Stimulated activated naive CD4-positive, alpha-beta T cell treated with Interleukin-2 at 50 U/mL for 16 hours (primary cell): ENCODE measurements at places on chromosomes 3 and 15.

DNA sequence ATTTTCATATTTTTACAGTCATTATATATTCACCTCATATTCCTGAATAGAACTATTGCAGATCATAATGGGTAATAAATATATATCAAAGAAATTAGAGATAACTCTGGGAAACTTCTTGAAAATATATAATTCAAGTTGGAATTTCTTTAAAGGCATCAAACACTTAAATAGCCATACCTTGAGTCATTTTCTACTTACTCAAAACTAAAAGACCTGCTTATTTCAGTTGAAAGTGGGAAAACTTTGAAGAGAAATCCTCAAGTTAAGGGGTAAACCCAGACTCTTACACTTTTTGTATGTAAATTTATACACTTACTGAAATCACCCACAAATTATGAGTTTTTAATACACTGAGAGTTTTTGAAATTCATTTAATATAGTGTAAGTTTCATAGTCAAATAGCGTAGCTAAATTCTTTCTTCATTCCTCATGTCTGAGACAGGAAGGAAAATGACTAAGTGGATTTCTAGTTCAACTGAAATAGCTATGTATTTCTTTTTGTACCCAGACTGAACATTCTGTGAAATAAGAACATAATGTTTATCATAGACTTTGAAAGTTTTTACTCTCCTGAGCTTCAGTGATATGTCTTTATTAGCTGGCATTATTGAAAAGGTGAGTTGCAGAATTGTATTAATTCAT lies 4.6 kb upstream of the ALCAM start:
- no peak for DNase-seq

DNA sequence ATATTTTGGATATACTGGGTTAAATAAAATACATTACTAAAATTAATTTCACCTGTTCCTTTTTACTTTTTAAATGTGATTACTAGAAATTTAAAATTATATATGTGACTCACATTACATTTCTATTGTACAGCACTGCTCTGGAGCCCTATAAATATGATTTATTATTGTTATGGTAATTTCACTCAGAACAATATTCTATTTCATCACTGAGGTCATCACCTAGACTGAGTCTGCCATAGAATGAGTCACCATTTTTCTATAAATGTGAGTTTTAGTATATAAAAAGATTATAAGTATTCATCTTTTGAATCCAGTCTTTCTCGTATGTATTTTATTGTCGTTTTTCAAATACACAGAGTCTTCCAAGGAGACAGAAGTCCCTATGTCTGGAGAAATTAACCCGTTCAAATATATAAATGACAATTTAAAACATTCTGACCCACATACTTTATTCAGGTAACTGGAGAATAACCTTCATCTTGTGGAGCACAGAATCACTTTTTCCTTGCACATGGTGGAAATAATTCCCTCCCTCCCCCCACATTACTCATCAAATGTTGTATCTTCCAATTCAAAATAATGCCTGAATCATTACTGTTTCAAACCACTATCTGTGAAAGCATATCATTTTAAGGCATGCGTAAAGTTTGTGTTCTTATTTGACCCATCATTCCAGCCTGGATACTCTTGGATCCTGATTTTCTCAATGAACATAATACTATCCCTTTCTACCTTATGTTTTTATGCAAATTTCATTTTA lies 30.0 kb downstream of the CHST14 start:
- no peak for DNase-seq

DNA sequence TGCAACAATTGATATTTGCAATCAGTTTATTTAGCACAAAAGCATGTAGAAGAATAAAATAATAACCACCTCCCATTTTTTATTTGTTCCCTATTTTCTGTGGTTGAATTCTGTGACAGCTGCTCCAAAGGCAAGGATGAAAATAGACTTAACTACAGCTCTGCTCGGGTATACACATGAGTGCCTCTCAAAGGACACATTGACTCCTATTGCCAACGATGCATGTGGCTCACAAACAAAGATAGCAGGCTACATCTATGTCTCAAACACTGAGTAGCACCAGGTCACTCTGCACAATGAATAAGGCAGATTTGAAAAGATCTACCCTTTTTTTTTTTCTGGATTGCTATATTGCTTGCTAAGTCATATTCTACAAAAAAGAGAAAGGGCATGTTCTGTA lies 612.9 kb downstream of the ROBO1 start:
- DNase-seq, result no peak

DNA sequence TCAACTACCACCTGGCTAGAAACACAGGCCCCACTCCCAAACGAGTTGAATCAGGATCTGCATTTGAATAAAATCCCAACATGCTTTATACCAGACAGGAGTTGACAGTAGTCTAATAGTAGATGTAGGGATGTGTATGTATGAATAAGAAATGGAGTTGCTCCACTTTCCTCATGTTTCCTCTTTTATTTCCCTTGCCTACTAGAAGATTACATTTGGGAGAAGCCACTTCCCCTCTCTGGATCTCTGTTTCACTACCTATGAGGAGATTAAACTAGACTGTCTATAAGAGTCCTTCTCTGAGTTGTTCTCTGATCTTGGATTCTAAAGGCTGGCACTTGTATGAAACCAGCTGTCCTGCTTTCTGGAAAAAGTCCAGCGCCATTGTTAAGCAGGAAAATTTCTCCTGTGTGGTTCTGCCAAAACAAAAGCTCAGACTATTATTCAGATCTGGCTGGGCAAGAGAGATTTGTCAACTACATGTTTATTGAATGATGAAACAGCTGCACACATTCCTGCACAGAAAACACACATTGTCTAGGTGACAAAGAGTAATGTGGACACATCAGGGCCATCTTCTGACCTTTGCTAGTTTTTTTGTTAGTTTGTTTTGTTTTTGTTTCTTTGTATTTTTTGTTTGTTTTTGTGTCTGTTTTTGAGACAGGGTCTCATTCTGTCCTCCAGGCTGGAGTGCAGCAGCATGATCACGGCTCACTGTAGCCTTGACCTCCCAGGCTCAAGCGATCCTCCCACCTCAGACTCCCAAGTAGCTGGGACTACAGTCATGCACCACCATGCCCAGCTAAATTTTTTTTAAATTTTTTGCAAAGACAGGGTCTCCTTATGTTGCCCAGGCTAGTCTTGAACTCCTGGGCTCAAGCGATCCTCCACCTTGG lies 29.9 kb downstream of the ACP3 start:
- DNase-seq, result no peak

GRCh38 chr3:146071632-146072031 lies 89.4 kb downstream of the PLOD2 start:
- no peak for DNase-seq

DNA sequence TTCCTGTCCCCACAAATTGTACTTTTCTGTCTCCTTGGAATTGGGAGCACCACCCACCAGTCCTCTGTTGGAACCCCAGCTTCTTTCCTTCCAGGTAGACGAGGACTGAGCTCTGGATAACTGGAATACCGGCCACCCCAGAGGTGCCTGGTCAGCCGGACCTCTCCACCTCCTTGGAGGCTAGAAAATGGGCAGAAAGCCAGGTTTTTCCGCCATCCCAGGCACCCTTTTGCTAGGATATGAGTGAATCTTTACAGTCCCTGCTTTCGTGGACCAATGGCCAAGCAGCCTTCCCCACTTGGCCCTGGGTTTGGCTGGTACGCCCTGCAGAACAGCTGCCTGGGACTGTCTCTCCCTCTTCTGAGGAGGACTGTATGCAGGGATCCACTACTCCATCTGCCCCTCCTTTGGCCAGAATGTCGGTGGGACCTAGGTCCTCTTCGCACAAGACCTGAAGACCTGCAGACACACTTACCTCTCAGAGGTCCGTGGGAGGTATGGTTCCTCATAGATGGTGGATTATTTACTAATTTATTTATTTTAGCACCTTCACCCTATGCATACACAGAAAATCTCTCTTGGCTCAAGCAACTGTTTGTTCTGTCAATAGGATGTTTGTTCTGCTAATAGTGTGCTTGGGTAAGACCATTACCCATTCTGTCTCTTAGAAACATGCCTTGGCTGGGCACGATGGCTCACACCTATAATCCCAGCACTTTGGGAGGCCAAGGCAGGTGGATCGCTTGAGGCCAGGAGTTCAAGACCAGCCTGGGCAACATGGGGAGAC lies 8.6 kb upstream of the CHAC1 start:
- DNase-seq, result no peak

DNA sequence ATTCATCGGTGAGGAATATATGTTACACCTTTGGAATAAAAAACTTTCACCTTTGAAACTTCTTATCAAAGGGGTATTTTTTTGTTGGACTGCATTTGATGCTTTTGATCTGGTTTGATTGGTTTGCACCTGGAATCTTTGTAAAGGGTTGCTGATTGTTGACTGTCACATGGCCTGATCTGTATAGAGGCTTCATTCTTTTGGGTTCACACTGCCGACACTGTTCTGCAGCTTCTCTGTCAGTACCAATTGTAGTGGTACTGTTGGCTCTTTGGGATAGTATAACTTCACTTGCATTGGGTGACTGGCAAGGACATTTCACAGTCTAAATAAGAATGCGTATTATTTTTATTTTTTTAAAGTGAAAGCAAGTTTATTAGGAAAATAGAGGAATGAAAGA lies 155.7 kb downstream of the DOCK3 start:
- DNase-seq, result no peak

GRCh38 chr15:43508421-43508820 lies 9.0 kb upstream of the MAP1A start:
- DNase-seq, result no peak

DNA sequence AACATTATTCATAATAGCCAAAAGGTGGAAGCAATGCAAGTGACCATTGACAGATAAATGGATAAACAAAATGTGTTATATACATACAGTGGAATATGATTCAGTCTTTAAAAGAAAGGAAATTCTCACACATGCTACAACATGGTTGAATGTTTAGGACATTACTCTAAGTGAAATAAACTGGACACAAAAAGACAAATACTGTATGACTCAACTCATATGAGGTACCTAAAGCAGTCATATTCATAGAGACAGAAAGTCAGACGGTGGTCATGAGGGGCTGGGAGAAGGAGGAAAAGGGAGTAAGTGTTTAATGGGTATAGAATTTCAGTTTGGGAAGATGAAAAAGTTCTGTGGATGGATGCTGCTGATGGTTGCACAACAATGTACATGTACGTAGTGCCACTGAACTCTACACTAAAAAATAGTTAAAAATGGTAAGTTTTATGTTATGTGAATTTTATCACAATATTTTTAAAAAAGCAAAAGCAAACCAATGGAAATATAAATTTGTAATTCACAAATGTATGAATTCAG lies 5.3 kb downstream of the TXNRD3 start:
- DNase-seq, result no peak

GRCh38 chr3:178671791-178672190 lies 135.6 kb downstream of the KCNMB2 start:
- DNase-seq, result no peak
